ENCODE measurements at places on chromosomes 11 and 22.

DNA sequence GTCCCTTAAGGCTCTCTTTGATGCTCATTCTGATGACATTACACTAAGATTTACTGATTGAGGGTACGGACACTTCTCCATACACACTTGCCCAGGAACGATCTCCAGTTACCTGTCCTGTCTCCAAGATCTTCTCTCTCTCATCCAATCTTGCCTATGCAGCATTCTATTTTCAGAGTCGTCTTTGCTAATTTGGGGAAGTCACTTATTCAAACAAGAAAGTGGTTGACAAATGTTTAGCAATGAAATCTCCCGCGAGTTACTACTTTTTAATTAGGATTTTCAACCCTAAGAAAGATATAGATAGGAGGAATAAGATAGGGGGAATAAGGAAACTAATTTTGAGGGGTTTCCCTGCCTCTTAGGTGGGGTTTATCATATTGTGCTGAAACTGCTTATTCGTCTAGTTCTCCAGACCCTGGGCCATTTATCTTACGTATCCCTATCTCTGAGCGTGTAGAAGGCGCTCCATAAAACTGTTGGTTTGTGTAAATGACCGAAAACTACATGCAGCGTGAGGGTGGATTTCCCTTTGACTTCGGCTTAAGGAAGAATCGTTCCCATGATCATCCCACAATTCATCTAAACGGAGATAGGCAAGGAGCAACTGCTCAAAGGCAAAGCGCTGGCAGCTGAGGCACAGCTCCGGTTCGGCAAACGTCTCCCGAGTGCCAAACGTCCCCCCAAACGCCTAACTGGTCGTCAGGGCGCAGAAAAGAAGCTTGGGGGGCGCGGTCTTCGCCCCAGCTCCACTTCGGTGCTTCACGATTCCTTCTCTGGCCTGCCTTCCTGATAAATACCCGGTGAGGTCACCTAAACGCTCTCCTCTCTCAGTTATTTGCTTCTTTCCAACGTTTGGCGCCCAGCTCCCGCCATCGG, 804 bp downstream of the APIP start:
- no peak for DNase-seq

DNA sequence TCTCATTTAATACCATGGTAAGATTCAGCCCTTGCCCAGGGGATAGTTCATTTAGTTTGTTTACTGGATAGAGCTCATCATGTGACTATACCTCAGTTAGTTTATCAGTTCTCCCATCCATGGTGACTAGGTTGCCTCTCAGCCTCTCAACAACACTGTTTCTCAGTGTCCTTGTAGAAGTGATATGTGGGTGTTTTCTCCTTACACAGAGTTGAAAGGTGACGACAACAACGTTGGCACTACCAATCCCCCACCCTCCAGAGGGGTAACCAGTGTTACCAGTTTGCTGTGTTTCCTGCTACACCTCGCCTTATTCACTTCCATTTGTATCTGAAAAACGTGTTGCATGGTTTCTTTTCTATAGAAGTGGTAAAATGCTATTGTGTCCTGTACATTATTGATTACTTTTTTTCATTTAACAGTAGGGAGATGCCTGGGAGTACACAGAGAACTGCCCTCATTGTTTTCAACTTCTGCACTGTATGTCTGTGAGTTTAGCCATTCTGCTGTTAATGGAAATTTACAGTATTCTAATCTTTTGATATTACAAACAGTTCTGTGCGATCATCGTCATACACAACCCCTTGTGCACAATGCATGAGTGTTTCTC, 11.6 kb downstream of the NEAT1 start:
- no peak for DNase-seq

DNA sequence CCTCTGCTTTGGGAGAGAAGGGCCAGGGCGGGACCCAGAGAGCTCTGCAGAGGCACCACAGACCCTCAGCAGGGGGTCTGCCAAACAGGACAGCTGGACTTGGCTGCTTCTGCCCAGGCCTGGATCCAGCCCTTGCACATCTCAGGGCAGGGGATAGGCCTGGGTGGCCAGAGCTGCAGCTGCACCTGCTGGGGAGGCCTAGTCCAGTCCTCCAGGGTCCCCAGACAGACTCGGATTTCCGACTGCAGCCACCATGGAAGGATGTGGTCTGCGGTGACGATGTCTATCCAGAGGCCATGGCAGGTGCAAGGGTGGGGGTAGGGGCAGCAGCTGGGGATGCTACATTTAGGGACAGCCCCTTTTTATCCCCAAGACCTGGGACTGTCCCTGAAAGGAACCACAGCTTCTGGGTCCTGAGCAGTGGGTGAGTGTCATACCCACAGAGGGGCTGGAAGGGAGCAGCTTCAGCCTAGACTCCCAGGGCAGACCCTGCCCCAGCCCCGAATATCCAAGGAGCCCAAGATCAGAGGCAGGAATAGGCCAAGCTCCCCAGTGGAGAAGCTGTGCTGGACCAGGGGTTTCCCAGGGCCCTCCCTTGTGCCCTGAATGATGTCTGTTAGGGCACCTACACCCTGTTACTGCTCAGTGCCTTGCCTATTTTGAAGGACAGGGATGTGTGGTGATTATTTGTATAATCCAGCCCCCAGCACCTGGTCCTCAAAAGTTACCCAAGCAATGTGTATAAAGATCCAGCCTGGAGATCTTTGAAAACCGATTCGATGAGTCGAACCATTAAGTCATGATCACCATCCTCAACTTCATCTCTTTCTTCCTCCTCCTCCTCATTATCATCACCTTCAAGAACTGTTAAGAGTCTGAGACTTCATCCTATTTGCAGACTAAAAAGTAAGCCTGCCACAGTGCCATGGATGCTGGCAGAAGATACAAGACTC, 2.5 kb upstream of the IGLL5 start:
- DNase-seq, result no peak

DNA sequence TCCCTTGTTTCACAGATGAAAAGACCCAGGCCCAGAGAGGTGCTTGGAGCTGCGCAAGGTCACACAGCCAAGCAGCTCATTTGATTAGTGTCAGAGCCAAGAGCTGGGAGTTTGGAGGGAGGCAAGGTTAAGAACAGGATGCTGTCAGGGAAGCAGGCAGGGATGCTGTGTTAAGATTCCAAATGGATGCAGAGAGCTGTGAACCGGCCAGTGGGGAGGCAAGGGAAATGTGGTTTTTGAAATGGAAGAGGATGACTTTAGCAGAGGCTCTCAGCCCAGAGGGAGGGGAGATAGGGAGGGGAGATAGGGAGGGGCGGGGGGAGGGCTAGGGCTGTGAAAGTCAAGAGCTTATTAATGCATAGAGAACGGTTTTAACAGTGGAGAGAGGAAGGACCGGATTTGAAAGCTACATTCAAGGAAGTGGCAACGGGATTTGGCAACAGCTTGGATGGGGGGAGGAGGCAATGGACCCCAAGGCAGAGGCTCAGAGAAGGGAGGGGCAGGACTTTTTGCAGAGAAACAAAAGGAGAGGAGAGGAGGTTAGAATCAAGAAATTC, 13.0 kb downstream of the RTN4RL2 start:
- no peak for DNase-seq

DNA sequence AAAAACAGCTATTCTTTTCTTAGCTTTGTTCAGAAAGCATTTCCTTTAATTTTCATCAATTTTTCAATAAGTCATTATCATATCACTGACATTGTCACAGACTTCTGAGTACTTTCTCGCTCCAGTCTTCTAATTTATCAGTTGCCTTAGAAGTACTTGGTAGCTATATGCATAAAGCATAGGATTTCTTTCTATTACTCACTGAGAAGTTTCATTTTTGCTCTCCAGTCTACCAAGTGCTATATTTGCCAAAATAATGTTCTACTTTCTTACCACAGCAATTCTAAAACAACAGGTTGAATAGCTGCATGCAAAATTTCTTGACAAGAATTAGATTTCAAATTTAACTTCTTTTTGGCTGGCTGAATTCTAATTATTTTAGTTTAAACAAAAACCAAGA, 116.3 kb downstream of the STK33 start:
- no peak for DNase-seq

DNA sequence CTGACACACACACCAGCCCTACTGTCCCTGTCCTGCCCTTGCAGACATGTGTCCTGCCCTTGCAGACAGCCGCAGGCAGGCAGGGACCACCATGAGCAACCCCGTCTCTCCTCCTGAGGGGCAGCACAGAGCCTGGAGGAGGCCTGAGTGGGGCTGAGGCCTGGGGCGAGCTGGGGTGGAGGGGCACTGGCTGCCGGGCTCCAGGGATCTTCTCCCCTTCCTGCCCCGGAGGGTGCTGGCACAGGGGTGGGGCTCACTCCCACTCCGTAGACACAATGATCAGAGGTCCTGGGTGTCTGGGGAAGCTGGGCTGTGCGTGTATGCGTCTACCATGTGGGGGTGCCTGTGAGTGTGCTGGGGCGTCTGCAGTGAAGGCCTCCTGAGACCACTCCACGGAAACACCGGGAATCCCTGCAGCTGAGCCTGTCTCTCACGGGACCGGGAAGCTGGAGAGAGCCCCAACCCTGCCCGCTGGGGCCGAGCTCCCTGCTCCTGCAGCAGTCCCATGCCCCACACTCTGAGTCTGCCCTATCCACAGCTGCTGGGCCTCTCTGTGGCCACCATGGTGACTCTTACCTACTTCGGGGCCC, 588 bp downstream of the TSPAN32 start:
- no peak for DNase-seq
